GM19239 (cell line): ENCODE measurements at places on chromosomes 12 and 14.

DNA sequence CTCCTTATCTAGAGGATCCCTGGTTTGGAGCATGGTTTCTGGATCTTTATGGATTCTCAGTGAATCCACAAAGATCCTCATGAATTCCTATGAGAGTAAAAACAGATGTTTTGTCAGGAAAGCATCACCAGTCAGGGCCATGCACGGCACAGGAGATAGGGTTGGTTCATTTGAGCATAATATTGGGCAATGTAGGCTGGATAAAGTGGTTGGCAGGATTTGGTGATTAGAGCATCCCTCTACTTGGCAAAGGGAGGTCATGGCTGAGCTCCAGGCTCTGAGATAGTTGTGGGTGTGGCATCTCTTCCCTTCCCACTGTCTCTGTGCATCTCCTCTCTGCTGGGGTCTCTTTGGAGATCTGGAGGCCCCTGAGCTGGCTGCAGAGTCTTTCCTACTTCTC lies 149.8 kb downstream of the DACT1 start:
- DNase-seq: no peak

DNA sequence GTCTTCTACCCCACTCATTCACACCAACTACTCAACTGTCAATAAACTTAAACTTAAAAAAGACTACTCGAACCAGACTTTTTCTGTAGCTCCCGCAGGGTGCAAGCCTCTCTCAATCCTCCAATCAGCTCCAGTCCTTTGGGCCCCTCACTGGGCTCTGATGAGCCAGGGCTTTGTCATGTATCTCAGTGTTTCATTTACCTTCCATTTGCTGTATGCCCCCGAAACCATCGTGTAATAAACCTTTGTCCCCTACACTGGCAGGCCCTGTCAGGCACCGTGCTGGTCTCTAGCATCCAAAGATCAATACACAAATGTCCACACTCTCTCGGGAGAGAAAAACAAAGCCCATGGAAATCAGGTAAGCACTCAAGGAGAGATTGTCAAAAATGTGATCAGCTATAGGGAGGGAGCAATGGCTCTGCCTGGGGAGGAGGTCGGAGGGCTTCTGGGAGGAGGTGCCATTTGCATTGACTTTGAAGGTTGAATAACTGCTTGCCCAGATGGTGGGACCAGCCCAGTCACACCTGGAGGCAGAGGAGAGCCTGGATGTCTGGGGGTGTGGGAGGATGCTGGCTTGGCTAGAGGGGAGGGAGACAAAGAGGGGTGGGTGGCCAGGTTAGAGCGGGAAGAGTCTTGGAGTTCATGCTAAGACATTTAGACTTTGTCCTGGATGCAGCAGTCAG lies 42.1 kb upstream of the DICER1 start:
- DNase-seq: no peak

DNA sequence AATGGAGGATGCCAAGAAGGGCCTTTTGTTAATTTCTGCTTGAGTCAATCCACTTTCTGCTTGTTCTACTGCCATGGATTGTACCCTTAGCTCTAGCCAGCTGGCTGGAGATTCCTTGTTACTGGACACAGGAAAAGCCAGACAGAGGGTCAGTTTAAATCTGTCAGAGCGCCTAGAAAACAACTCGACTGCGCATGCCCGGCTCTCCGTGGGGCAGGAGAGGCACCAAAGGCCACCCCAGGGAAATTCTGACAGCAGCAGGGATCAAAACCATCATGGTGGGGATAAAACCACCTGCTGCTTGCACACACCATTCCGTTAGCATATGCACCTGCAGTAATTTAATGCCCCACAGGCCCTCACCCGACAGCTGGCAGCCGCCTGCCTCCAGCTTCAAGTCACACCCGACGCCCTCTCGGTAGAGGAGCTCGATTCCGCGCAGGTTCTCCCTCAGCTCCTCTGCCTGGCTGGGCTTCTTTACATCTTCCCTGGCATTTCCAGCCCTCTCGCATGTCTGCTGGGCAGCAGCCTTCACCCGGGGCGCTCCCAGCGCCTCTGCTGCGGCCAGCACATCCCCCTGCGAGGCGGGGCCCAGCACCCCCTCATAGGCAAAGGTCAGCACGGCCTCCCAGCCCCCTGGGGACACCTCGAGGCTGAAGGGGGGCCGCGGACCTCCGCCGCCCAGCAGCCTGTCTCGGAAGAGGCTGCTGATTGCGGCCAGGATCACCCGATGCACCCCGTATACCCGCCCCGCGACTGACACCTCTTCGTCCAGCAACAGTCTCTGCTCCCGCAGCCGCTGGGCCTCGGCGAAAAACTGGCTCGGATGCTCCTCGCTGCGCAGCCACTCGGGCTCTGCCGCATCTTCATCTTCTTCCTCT lies 1.0 kb downstream of the KLHL33 start:
- no peak for DNase-seq

GRCh38 chr14:103801459-103801858 lies 45.9 kb downstream of the PPP1R13B start:
- no peak for DNase-seq

DNA sequence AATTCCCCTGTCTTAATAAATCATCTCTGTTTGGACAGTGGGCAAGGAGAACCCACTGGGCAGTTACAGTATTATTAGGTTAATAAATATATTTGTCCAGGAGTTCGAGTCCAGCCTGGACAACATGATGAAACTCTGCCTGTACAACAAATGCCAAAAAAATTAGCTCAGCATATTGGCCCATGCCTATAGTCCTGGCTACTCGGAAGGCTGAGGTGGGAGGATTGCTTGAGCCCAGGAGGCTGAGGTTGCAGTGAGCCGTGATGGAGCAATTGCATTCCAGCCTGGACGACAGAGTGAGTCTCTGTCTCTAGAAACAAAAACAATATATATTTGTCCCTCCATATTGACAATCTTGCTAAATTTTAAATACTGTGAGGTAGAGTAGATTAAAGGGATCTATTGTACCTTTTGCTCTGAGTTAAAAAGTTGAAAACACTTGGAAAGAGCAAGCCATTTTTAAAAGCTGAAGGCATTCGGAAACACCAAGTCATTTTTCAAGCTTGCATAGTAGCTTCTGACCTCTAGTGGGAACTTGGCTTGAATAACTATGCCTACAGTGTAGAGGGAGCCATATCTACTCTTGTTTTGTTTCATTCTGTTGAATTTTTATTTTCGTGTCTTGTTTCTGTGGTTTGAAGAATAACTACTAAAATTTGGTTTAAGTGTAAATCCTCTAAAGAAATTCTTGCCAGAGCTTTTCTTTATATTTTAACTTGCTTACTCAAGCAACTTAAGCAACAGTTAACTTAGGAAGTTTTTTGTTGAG lies 14.6 kb upstream of the EEA1 start:
- DNase-seq: no peak

- no peak for DNase-seq
Measured at GRCh38 chr14:69298131-69299071, 38.4 kb downstream of the GALNT16 start.

GRCh38 chr12:84069699-84070098 lies 842.9 kb downstream of the SLC6A15 start:
- DNase-seq: no peak

- DNase-seq: no peak
Measured at GRCh38 chr14:36256126-36256801, 64.2 kb downstream of the MBIP start.

- DNase-seq: no peak
Measured at GRCh38 chr12:47085815-47086252, 6.1 kb upstream of the AMIGO2 start.

GRCh38 chr14:89564989-89565388 lies 148.0 kb upstream of the FOXN3 start:
- DNase-seq: no peak

DNA sequence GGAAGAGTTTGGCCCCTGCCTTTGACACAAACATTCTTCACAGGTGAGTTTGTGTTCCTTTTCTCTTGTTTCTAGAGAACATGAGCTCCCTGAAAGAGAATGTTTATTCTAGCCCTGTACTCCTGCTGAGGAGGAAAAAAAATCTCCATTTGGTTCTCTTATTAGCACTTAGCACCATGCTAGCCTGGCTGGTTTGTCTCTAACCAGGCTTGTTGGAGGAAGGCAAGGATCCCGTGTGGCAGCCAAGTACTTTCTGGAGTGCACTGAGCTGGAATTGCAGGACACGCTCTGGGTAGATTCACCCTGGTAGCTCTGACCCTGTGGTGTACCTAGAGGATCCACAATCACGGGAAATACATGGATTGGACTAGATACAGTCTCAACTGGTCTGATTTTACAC lies 41.9 kb downstream of the KCNA1 start:
- DNase-seq: no peak

DNA sequence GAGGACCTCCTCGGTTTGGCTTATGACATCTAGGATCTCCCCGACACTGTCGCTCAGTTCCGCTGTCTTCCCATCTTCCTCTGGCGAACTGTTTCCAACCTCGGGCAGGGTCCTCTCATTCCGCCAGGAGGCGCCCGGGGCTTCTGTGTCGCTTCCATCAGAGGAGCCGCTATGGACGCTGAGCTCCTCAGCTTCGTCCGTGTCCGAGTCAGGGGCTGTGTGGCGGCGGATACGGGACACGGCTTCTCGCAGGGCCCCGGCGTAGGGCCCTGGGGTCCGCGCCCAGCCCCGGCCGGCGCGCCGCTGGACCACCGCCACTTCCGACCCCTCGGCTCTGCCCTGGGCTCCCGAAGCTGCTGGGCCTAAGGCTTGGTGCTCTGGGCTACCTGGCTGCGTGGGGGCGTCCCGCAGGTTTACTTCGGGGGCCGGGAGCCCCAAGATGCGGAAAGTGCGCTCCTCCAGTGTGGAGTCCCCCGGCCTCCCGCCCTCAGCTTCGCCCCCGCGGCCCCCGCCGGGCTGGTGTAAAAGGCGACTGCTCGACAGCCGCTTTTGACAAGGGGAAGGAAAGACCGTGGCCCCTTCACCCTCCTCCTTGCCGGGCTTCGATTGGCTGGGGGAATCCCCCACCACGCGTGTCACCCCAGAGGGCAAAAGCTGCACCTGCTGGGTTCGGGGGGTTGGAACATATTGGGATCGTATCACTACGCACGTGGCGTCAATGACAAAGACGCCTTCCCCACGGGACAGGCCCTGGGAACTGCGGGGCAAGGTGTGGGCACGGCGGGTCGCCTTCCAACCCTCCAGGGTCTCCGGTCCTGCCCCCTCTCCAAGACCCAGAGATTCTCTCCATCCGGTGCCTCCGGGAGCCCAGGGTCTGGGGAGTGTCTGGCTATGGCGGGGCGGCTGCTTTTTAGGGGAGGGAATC lies 2.1 kb downstream of the DDN start:
- DNase-seq: no peak

GRCh38 chr12:52557476-52557875 lies 4.5 kb upstream of the KRT71 start:
- no peak for DNase-seq

- DNase-seq: no peak
Measured at GRCh38 chr12:47022296-47022695, 57.1 kb upstream of the PCED1B start.

DNA sequence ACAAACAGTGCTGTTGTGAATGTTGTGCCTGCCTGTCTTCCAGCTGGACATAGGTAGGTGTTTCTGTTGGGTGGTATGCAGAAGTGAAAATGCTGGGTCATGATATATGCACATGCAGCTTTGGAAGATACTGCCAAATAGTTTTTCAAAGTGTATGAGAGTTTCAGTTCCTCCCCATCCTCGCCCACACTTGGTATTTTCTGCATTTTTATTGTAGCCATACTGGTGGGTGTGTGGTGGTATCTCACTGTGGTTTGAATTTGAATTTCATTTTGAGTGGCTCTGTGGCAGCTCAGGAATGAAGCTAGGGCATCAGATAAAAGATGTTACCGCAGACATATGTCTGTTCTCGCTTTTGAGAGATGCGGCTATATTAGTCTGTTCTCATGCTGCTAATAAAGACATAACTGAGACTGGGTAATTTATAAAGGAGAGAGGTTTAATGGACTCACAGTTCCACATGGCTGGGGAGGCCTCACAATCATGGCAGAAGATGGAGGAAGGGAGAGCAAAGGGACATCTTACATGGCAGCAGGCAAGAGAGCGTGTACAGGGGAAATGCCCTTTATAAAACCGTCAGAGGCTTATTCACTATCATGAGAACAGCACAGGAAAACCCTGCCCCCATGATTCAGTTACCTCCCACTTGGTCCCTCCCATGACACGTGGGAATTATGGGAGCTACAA lies 183.1 kb downstream of the CAND1 start:
- DNase-seq: no peak

GRCh38 chr12:65902500-65902899 lies 78.2 kb downstream of the HMGA2 start:
- no peak for DNase-seq

GRCh38 chr12:131021154-131021541 lies 67.4 kb downstream of the ADGRD1 start:
- no peak for DNase-seq

- no peak for DNase-seq
Measured at GRCh38 chr12:21471294-21471693, 30.1 kb downstream of the RECQL start.

- no peak for DNase-seq
Measured at GRCh38 chr12:53866727-53867126, 71.9 kb upstream of the HOXC13 start.

- DNase-seq: no peak
Measured at GRCh38 chr12:60035835-60036234, 440.0 kb downstream of the SLC16A7 start.

DNA sequence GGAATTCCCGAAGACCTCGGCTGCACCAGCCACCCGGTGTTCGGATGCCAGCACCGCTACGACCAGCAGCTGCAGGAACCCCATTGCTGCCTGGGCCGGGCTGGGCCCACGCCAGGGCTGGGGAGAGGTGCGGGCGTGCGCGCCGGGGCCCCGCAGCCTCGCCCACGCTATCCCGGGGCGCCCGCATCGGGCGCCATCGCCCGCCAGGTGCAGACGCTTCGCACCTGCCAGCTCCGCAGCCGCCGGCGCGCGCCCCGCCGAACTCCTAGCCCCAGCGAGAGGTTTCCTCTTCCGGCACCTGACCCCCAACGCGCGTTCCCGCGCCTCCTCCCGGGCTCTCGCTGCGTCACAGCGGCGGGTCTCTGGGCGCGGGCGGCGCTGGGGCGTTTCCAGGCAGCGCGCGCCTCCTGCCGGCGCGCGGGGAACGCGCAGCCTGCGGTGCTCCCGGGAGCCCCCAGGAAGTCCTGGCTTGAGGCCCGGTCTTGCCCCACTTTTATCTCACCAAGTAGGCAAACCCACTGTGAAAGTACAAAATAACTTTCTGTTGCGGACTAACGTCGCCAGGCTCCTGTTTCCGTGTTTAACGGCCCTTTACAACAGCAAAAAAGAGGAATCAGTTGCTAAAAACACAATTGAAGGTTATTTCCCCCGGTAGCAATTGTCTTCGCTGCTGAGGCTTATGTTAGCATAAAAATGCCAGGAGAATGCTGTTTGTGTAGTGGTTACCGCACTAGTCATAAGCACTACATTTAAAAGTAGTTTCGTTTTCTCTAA lies at the start of gene TM7SF3:
Gene TM7SF3, minus strand, starts transcription at position 300 of the 774 bp plus-strand sequence. Its CDS starts 216 bp downstream, at position 84.
- peak; percentile 79 for DNase-seq

GRCh38 chr12:18382236-18382885 lies 121.0 kb downstream of the PIK3C2G start:
- no peak for DNase-seq

- DNase-seq: no peak
Measured at GRCh38 chr14:104700225-104700651, 10.8 kb downstream of the INF2 start.

DNA sequence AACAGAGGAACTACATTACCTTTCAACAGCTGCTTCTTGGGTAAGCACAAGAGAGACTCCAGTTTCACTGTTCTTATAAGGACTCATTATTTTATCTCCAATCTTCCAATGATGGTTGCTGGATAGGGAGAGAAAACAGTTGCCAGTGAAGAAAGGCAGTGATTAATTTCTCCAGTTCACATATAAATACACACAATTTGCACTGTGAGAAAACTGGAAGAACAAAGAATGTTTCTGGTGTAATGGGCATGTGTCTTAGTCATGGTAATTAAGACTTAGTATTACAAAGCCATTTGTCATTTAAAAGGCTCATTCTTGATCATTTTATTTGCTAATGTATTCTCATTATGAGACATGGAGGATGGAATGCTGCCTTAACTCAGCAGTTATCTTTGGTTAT lies 78.0 kb upstream of the FAR2 start:
- DNase-seq: no peak
